Activated gamma-delta T cell (primary cell): ENCODE measurements at places on chromosomes 7 and 10.

GRCh38 chr10:87095236-87095945, 385 bp downstream of the SHLD2 start:
- peak; percentile 82 for DNase-seq

GRCh38 chr7:3493499-3493898, 192.4 kb downstream of the SDK1 start:
- DNase-seq: no peak

DNA sequence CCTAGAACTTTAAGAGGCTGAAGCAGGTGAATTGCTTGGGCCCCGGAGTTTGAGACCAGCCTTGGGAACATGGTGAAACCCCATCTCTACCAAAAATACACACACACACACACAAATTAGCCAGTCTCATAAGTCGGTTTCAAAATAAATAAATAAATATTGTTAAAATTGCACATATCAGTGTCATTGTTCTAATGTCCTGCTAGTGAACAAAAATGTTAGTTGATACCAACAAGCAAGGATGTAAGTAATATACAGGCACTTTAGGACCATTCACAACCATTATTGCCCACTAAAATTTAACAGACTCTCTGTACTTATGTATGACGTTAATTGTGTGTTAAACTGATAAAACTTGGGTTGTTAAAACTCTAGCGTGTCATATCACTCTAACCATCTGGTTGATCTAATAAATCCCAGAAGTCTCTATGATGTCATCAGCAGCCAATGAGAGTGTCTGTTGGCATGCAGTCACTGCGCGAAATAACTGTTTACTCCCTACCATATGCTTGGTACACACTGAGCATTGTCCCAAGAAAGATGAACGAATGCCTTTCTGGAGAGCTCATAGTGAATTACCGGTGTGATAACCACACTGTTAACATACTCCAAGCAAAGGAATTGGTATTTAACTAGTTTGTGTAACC, 30.4 kb upstream of the OTUD1 start:
- no peak for DNase-seq

- DNase-seq: no peak
Measured at GRCh38 chr7:140209866-140210609, 33.3 kb upstream of the KDM7A start.

DNA sequence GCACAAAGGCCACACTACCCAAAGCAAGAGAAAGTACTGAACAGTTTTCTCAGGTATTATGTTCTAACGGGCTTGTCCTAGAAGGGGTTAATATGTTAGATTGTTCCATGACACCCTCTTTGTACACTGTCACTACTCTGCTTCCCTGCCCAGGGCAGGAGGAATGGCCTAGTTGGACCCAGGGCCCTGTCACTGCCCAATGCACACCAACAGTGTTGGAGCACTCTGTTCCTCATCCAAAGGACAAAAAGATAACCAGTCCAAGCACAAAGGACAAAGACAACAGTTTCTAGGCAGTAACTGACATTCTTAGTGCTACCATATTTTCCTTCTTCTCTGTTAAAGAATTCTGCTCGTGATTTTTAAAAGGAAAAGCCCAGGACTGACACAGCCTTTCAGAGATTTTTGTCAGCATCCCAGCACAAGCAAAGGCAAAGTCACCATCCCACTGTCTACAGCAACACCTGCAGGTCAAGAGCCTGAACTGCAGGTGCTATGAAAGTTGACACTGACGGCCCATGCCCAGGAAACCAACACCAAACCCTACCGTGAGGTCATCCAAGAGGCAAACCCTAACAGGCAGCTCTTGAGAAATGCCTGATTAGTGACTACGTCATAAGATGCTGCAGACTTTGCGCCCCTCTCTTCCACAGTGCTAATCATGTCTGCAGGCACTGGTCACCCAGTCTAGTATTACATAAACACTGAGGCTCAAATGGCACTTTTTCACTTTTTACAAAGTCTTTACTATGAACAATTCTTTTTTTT, 13.2 kb downstream of the NUDCD3 start:
- no peak for DNase-seq

- no peak for DNase-seq
Measured at GRCh38 chr10:42783181-42783549, 570 bp downstream of the BMS1 start.

- no peak for DNase-seq
Measured at GRCh38 chr10:75950997-75951589, 519.7 kb downstream of the LRMDA start.

DNA sequence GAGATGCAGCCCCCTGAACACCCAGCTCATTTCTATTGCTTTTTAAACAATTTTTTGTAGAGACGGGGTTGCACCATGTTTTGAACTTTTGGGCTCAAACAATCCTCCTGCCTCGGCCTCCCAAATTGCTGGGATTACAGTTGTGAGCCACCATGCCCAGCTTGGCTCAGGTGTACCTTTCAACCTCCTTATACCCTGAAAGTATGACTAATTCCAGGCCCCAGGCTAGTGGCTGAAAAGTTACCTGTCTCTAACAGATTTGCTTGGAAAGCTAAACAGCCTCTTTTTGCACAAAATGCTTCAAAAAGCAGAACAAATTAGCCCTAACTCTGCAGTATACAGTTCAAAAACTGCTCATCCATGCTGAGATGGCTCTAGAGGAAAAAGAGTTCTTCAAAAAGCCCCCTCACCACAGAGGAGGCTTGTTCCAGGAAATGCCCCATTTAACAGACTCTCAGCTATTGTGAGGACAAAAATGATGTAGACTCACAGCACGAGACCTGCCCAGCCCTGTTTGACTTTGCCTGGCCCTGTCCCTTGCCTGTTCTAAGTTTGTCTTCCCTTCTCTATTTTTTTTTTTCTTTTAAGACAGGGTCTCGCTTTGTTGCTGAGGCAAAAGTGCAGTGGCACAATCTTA, 13.4 kb upstream of the AP1S1 start:
- no peak for DNase-seq

- DNase-seq: no peak
Measured at GRCh38 chr7:28128608-28129007, 52.0 kb downstream of the JAZF1 start.

GRCh38 chr7:20554072-20554471, 61.4 kb upstream of the ABCB5 start:
- DNase-seq: no peak

- DNase-seq: no peak
Measured at GRCh38 chr10:78255796-78256638, 222.4 kb downstream of the RPS24 start.

DNA sequence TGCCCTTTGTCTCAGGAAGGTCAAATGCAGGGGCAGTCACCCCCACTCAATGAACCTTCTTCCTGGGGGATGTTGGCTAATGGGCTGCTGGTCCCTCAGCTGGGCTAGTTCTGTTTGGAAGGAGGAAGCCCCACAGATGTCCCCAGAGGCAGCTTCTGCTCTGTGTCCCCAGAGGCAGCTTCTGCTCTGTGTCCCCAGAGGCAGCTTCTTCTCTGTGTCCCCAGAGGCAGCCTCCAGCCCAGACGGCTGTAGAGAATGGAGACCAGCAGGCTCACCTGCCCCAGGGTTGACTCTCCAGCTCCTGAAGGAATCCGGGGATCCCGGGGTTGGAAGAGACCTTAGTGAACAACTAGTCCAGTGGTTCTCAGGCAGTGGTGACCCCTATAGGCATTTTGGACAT, 62.5 kb upstream of the LEP start:
- DNase-seq: no peak

DNA sequence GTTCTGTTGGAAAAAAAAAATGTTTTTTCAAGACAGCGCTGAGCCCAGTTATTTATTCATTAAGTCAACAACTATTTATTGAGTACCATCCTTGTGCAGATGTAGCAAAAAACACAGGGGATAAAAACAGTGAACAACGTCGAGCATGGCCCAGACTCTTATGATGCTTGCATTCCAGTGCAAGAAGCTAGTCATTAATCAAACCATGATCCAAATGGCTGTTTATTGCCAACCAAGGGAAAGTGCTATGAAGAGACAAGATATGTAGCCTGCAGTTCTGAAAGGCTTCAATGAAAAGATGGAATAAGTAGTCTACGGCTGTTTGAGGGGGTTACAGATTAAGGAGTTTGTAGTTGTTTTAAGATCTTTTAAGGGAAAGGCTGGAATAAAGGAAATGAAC, 262.3 kb downstream of the NEBL start:
- no peak for DNase-seq

GRCh38 chr10:132420981-132421846, 24.2 kb downstream of the PWWP2B start:
- no peak for DNase-seq

- DNase-seq: no peak
Measured at GRCh38 chr10:69647819-69648218, 17.8 kb downstream of the FAM241B start.

- no peak for DNase-seq
Measured at GRCh38 chr7:29143751-29144150, 2.6 kb downstream of the CPVL start.

GRCh38 chr7:142784716-142785115, 13.9 kb downstream of the PRSS2 start:
- DNase-seq: no peak

DNA sequence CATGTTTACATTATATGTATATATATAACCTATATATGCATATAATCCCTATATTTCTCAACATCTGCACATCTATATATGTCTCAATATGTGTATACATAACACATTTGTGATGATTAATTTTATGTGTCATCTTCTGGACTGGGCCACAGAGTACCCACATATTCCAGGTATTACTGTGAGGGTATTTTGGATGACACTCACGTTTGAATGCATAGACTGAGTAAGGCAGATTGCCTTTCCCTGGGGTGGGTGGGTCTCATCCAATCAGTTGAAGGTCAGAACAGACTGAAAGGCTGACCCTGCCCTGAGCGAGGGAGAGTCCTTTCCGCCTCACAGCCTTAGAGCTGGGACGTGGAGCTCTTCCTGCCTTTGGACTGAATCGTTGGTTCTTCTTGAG, 295.2 kb upstream of the PFKP start:
- DNase-seq: no peak

GRCh38 chr10:124596116-124596785, 134.6 kb downstream of the LHPP start:
- DNase-seq: no peak

GRCh38 chr10:112057072-112057471, 126.5 kb downstream of the GPAM start:
- DNase-seq: no peak

GRCh38 chr10:125823663-125824251, 411 bp downstream of the BCCIP start:
- no peak for DNase-seq

GRCh38 chr10:93139059-93139655, 65.5 kb downstream of the CYP26A1 start:
- DNase-seq: no peak

- no peak for DNase-seq
Measured at GRCh38 chr7:20197125-20197748, 19.9 kb downstream of the MACC1 start.

DNA sequence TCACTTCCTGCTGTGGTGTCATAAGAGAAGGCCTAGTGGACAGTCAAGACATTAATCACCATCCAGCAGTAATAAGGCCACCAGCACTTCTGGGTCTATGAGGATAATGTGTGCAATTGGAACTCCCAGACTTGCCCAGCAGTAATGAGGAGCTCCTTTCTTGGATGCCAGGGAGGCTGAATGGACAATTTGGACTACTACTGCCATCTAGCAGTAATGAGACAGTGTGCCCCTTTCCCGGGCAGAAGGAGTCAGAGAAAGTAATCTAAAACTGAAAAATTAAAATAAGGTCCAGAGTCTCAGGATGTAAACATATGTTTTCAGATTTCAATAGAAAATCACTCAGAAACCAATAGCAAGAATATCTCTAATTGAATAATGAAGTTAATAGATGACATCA, 400.4 kb downstream of the CDC14C start:
- DNase-seq: no peak

DNA sequence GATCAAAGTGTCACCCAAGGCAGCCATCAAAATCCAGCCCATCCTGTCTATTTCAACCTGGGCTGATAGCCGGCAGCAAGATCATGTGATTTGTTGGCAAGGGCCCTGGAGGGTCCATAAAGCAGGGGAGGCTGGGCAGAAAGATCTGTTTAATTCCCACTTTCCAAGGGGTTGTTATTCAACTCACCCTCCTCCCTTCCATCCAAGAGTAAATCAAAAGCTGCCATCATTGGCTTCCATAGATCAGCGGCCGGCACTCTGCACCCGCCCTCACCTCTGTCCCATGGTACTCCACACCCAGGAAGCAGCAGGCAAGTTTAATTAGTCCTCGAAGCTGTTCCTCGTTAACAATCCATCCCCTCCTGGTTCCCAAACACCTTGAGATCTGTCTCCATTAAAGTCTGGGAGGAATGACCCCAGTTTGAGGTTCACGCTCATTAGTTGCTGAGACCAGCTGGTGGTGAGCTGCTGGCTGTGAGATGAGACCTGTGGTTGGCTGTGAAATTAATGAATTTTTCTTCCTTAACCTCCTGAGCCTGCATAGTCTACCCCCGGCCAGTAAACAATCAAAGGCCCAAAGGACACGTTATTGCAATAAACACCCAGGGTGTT, 120.6 kb upstream of the CHST15 start:
- no peak for DNase-seq

GRCh38 chr10:130737621-130738020, 573.9 kb downstream of the TCERG1L start:
- DNase-seq: no peak

DNA sequence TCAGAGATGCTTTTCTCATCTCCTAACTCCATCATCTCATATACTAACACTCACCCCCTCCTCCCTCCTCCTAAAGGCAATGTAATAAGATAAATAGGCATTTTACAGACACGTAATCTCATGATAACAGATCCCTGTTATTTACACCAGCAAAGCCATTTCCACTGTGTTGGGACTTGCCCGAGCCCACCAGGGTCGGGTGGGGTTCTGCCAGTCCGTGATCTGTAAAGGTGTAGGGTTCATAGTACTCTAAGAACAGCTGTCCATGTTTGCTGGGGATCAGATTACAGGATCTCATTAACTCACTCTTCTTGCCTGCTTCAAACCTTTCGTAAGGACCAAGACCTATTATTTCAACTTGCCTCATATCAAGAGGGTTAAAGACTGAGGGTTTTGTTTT, 172.4 kb downstream of the FZD1 start:
- DNase-seq: no peak

DNA sequence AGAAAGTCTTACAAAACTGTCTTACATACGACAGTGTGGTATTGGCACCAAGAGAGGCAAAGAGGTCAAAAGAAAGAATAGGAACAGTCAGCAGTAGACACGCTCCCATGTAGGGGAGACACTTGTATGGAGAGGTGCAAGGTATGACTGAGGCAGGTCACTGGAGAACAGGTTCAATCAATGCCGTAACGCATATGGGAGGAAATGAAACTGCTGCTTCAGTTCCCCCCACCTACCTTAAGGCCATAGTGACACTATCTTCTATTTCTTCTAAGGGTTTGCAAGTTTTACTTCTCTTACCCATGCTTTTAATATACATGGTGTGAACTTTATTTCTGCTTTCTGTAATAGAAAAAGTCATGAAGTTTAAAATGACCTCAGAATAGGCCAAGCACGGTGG, 5.5 kb upstream of the PITRM1 start:
- no peak for DNase-seq

DNA sequence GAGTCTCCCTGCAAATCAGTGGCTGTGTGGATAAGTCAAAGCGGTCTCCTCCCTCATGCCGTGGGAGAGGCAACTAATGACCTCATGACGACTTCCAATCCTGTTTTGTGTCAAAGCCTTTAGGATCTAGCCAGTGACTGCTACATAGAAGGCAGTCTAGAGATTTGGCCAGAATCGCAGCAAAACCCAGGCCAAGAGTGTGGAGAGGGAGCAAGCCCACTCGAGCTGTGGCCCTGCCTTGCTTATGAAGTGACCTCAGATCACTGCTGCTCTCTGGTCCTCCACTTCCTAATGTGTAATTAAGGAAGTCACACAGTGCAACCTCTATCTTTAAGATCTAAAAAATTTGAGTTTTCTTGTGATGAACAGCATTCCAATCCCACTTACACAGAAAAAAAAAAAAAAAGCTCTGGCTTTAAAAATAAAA, 296.7 kb upstream of the KLF6 start:
- no peak for DNase-seq
